Type B pancreatic cell (in vitro differentiated cells): ENCODE measurements at places on chromosomes 6 and 20. TPM values are rescaled to one million over a fixed set of nuclear protein-coding genes. Genes with fewer than 3 reads are reported as not detected.
A peak's percentile ranks its signal among the peaks of the same experiment; 100 is the strongest.

The PGC gene
- 3.5 and 56.6 TPM in 2 replicates for total RNA-seq

The BTN1A1 gene
- 0.36 and 1.3 TPM in 2 replicates for total RNA-seq

The GSTA3 gene
- total RNA-seq: not detected in 2 replicates

The BMP2 gene
- 12.8 and 17.9 TPM in 2 replicates for total RNA-seq

The THEMIS gene
- total RNA-seq: not detected in 2 replicates

The ADTRP gene
- total RNA-seq: 1.4 and 3.2 TPM in 2 replicates

The IMPG1 gene
- not detected in 2 replicates for total RNA-seq

The BMP7 gene
- 115 and 287 TPM in 2 replicates for total RNA-seq

The FOXA2 gene
- total RNA-seq: 17.5 and 21.2 TPM in 2 replicates

The SLC17A1 gene
- 0.85 and 1.2 TPM in 2 replicates for total RNA-seq

The NOX3 gene
- total RNA-seq: not detected in 2 replicates

GRCh38 chr20:60046436-60046835 lies 88.2 kb downstream of the CDH26 start:
- no peak for DNase-seq

DNA sequence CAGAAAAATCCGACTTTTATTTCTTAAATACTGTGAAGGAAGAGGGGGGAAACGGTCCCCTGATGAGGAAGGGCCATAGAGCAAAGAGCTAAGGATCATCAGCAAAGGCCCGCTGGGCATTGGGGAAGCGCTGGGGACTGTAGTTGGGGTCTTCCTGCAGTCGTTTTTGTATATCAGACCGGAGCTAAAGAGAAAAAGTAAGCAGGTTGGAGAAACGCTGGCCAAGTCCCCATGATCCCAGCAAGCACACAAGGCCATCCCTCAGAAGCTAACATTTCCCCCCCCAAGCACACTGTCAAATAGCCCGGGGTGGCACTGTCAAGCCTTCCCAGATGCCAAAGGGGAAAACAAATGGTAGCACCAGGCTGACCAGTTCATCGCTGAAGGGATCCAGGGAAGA lies 13.4 kb downstream of the BAG6 start:
- DNase-seq: no peak

GRCh38 chr20:36092398-36093024 lies 62.0 kb upstream of the EPB41L1 start:
- peak; percentile 75 for DNase-seq

GRCh38 chr20:10427060-10427692 lies 6.8 kb downstream of the MKKS start:
- no peak for DNase-seq

- DNase-seq: no peak
Observed at GRCh38 chr6:1477432-1478090, 88.2 kb downstream of the FOXF2 start.

- no peak for DNase-seq
Observed at GRCh38 chr20:19807191-19807945, 49.3 kb downstream of the RIN2 start.

DNA sequence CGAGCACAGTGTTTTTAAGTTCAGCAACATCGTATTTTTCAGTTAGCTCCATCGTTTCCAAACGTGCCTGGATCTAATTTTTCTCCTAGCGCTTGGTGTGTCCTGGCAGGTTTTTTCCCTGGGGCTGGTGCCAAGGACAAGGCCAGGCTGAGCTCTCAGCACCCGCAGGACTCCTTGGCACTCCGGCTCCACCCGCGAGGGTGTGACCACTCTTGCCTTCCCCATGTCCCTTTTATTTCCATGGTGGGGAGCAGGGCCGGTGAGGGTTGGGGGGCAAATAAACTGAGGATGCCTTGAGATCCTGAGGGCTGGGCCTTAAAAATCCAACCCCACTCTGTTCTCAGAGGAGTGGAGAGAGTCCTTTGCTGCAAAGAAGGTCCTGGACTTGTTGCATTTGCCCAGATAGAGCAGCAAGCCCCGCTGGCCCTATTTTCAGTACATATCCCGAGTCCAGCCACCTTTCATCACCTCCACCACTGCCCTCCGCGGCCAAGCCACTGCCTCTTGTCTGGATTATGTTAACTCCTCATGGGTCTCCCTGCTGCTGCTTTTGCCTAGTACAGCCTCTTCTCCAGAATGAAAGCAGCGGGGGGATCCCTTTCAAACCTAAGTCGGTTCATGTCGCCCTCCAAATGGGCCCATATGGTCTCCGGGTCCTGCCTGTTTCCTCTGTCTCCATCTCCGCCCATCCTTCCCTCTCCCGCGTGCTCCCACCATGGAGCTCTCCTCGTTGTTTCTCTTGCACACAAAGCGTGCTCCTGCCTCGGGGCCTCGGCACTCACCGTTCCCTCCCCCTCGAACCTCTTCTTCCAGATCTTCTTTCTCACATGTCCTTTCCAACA lies 4.5 kb upstream of the RAB44 start:
- DNase-seq: no peak

- DNase-seq: no peak
Observed at GRCh38 chr20:50510706-50511542, 741 bp downstream of the PTPN1 start.

- no peak for DNase-seq
Observed at GRCh38 chr20:17946572-17947473, 21.8 kb downstream of the SNX5 start.

DNA sequence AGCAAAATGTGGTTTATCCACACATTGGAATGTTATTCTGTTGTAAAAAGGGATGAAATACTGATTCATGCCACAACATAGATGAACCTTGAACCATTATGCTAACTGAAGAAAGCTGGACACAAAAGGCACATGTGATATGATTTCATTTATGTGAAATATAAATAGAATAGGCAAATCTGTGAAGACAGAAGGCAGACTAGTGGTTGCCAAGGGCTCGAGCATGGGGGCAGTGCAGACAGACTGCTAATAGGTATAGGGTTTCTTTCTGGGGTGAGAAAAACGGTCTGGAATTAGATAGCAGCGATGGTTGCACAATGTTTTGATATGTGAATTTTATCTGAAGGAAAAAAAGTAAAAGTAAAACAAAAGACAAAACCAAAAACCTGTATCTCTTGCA lies 54.6 kb upstream of the FNDC1 start:
- DNase-seq: no peak

GRCh38 chr6:34657307-34657978 lies 39.1 kb downstream of the ILRUN start:
- no peak for DNase-seq

- no peak for DNase-seq
Observed at GRCh38 chr6:18204691-18205090, 49.5 kb downstream of the KDM1B start.

DNA sequence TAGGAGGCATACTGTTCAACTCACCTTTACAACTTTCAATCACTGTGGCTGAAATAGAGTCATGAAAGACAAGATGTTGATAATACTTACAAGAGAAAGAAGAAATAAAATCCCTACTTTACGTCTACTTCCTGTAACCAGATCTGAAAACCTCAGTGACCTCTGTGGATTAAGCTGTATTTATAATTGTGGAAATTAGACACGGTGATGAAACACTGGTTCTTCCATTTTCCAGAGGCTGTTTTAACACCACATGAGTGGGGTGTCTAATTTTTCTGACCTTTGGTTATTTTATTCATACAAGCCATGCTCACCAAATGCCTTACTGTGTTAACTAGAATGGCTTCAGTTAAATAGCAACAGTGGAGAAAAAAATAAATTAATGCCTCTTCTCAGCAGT lies 58.5 kb upstream of the HIVEP1 start:
- DNase-seq: no peak

DNA sequence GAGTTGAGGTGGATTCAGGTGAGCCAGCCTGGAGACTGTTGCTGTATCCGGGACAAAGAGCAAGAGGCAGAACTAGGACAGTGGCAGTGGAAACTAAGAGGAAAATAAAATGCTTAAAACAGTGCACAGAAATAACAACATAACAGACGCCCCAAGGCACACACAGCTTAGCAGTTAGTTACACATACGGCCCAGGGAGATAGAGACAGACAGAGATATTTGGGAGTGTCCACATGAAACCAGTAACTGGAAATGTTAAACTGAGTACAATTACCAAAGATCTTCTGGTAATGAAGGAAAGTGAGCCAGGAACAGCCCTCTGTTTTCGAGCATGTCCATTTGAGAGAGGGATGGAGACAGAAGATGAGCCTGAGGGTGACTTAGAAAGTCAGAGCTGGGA lies 237.5 kb upstream of the QKI start:
- DNase-seq: no peak

GRCh38 chr6:50791900-50792508 lies 26.7 kb upstream of the TFAP2B start:
- DNase-seq: no peak

- DNase-seq: no peak
Observed at GRCh38 chr20:37503256-37503927, 17.7 kb upstream of the NNAT start.

DNA sequence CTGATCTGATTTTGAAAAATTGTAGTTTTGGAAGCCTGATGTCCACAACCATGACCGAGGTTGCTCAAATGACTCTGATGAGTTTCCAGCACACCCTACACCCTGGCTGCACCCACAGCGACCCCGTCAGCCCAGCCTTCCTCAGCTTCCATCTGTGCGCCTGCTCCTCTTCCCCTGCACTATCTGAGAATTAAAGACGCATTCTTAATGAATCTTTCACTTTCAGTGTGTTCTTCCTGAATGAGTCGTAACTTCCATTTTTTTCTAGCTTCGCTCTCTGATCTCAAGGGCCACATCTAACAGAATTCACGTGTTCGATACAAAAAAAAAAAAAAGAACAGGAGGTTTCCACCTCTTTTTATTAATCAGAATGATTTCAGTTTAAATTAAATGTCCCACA lies 21.3 kb upstream of the RREB1 start:
- no peak for DNase-seq

GRCh38 chr20:58407201-58407873 lies 18.3 kb downstream of the VAPB start:
- no peak for DNase-seq

DNA sequence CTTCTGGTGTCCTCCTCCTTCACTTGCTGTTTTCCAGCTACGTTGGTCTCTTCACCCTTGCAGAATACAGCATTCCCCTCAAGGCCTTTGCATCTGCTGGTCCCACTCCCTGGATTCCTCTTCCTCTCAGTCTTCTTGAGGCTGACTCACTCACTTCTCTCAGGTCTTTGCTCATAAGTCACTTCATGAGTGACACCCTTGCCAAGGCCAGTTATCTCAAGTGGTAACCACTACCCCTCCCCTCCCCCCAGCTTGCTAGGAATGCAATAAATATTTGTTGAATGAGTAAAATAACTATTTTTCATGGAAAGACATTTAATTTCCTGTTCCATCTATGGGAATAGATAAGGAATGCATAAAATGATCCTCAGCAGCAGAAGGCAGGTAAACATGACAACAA lies 131.7 kb downstream of the PLCB4 start:
- no peak for DNase-seq
